HT-29 (cell line): ENCODE measurements at places on chromosomes 5 and 9.
A peak's percentile ranks its signal among the peaks of the same experiment; 100 is the strongest.

- no peak for DNase-seq
Observed at GRCh38 chr5:22757776-22758175, 95.4 kb downstream of the CDH12 start.

- no peak for DNase-seq
Observed at GRCh38 chr5:179275941-179276837, 69.1 kb downstream of the ADAMTS2 start.

DNA sequence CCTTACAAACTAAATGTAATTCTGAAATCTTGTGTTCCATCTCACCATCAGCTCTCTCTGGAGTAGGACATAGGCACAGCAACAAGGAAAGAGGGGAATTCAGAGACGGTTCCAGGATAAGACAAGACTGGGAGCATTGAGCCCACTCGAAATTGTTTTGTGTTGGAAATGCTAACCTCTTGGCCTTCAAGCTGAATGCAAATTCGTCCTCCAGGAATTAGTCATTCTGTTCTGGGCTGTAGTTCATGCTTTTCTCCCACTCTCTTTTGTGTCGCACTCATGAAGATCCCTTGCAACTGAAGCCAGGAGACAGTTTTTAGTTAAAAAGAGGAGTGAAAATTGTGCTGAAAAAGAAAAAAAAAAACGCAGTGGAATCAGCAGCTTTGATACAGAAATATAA, 121.7 kb upstream of the SEMA6A start:
- no peak for DNase-seq

- no peak for DNase-seq
Observed at GRCh38 chr5:175508896-175509295, 30.5 kb downstream of the SFXN1 start.

DNA sequence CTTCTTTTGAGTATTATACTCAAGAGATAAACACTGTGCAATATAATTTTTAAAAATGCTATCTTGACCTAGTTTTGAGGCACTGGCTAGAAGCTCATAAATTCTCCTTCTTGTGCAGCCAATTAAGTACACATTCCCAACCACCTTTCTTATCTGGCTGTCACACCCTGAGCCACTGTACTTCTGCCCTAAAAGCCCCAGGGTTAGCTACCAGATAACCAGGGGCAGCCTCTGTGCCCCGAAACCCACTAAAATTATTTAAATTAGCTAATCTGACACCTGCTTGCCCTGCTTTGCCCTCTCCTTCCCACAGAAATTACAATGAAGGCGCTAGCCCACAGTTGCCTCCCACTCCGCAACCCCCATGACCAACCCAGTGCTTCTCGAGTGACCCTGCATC, 597.3 kb upstream of the TYRP1 start:
- no peak for DNase-seq

DNA sequence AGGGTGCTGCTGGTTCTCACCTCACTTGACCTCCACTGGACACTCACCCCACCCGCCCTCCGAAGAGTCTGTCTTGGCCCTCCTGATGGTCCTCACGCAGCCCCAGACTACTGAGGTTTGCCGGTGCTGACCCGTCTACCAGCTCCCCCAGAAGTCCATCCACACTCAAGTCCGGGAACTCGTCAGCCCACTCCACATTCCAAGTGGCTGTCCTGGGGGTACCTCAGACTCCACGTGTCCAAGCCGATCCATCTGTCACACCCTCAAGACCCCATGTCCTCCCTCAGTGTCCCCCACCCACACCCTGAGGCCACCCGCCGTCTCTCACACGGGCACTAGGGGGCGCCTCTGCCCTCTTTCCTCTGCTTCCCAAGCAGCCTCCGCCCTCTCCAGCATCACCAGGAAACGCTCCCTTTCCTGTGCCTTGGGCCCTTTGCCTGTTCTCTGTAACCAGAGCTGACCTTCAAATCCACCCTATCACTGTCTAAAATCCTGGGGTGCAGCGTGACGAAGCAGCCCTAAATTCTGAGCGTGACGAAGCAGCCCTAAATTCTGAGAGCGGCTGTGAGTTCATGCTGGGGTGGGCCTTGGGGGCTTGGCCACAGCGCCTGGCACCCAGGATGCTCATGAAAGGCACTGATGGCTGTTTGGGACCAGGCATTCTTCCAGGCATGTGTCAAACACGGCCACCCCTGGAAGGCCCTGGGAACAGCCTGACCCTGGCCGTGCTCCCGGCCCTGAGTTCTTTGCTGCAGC, 95.7 kb downstream of the KCNT1 start:
- DNase-seq: peak; percentile 50

DNA sequence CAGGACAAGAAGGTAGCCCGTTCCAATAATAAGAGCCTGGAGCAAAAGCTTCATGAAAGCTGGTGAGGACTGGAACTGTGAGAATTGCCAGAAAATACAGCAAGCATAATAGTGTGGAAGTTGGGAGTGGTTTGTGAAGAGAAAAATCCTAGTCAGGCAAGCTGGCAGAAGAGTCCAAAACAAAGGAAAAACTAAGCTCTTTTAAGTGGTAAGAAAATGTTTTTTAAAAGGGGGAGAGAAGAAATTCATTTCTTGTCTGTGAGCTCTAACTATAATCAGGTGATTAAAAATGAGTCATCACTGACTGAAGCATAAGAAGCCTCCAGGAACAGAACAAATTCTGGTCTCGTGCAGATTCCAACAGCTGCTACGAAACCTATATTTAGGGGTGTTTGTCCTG, 102.6 kb downstream of the CAAP1 start:
- DNase-seq: no peak

GRCh38 chr9:129231022-129231739, 53.1 kb upstream of the IER5L start:
- DNase-seq: no peak

DNA sequence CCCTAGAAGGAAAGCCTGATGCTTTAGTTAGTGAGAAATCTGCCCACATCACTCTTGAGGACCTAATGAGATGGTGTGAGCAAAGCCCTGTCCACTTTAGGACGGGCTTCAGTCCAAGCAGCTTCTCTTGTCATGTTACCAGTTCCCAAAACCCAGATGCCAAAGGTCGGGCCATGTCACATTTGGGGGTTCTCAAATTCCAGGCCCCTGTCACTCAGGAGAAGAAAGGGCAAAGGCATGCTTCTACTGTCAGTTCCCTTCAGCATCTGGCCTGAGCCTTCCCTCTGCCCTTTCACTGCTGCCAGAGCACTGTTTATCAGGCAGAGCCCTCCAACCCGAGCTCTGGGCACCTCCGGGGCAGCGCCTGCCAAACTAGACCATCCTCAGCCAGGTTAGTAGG, 556.0 kb downstream of the BNC2 start:
- no peak for DNase-seq

DNA sequence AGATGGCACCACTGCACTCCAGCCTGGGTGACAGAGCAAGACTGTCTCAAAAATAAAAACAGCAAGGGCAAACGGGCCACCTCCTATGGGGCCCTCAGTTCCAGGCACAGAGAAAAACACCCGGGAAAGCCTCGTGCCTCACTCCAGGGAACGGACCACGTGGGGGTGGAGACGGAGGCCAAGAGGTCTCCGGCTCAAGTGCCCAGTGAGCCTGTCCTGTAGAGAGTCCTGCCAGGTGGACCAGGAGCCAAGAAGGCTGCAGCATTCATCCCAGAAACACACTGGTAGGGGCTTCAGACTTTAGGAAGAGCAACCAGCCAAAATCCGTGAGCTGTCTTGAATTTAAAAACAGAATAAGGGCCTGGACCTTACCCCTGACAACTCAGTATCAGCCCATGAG, 63.8 kb downstream of the C5orf15 start:
- no peak for DNase-seq

DNA sequence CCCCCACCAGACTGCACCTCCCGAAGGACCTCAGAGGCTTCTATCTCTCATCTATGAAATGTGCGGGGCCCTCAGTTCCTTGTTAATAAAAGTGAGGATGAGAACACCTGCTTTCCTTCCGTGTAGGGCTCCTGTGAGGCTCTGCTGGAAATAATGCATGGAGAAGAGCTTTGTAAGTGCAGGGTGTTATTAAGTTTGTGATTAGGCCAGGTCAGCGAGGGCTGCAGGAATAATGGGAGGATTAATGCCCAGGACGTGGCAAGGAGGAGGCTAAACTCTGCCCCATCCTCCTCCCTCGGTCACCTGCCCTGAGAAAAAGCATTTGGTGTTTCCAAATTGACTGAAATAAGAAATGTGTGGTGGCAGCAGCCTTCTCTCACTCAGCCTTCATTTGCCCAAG, 83.5 kb upstream of the HSPA9 start:
- DNase-seq: no peak

DNA sequence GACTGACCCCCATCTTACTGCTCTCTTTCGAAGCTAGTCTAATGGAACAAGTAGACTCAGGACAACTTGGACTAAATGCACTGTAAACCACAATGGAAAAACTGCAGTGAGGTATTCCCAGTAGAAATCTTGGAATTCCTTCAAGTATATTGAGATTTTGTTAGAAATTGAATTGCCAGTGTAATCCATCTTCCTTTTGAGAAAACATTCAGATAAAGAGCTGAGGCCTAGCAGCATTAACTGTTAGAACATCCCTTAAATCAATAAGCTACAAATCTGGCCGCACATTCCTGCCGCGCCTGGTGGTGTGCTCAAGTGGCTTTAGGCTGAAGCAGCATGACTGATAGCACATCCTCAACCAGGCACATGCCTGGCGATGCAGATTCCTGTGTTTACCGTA, 29.3 kb downstream of the PPIC start:
- no peak for DNase-seq

DNA sequence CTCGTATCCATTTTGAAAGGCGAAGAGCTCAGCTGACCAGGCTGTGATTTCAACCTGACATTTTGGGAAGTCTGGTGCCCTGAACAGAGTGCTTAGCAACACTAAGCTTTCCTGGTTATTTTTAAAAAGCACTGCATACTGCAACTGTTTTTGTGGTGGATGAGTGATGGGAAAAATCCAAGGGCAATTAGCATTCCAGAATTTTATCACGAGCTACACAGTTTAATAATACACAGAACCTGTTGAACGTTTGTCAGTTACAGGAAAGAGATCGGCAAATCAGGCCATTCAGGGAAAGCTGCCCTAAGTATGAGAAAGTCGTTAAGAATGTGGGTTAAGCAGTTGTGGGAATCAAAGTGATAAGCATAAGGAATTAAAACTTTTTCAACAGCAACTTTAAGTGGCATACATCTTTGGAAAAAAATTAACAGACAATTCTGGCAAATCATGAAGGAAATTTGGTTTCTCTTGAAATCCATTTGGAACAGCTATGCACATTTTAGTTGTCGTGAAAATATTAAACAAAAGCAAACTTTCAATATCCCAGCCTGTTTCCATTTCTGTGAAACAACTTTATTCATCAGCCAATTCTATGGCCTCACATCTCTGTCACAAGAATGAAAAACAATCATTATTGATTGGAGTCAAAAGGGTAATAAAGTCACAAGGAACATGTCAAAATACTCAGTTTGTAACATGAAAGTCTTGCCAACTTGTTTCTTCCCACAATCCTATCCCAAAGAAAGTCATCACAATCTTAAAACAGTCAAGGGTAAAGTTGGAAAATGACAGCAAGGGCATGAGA, 25.7 kb downstream of the PUM3 start:
- no peak for DNase-seq

DNA sequence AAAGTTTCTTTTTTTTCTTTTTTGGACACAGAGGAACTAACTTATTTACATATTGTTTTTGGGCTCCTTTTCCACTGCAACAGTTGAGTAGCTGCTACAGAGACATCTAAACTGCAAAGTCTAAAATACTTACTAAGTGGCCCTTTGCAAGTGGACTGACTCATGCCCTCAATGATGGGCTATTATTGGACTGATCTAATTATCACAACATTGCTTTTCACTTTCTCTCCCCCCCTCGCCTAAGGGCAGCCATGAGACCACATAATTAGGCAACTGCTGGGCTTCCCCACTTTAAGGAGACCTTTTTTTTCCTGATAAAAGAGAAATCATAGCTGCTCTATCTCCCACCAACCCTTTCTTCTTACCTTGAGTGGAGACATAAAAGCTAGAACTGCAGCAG, 47.0 kb downstream of the PLK2 start:
- DNase-seq: no peak

- DNase-seq: no peak
Observed at GRCh38 chr5:103409013-103409670, 150.6 kb downstream of the MACIR start.

- DNase-seq: no peak
Observed at GRCh38 chr5:154630410-154630809, 124.8 kb upstream of the LARP1 start.

GRCh38 chr5:78887384-78888118, 97.6 kb downstream of the ARSB start:
- DNase-seq: no peak

- peak; percentile 35 for DNase-seq
Observed at GRCh38 chr5:148290271-148291195, 21.7 kb upstream of the SPINK7 start.

DNA sequence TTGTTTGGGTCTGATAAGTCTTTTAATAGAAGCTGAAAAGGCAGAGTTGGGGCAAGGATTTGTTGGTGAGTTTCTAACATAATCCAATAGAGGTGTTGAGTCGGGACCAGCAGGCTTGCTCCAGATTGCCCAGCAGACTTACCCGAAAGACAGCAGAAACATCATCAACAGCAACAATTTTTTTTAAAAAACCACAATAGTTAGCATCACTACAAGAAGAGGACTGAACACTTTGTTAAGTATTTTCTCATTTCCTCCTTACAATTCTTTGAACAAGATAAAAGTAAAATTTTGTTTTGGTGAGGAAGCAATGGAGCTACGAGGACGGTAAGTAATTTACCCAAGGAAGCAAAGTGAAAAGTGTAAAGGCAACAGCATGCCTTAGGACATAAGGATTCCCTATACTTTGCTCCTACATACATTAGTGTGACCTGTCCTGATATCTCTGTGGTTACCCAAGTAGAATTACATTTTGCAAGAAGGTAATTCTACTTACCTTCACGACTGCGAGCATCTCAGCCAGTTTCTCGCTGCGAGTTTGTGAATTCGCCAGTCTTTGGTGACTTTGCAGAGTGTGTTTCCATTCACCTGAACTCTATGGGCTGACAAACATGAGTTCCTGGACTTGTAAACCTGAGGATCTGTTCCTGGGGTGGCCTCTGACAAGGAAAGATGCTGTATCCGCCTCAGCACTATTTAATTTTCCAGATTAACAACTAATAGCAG, 13.2 kb downstream of the ITK start:
- DNase-seq: no peak

- DNase-seq: no peak
Observed at GRCh38 chr5:170523142-170523551, 19.3 kb downstream of the KCNIP1 start.

- peak; percentile 51 for DNase-seq
Observed at GRCh38 chr9:87422999-87423398, 74.7 kb upstream of the DAPK1 start.
